ENCODE measurements at places on chromosomes 1 and 21.

DNA sequence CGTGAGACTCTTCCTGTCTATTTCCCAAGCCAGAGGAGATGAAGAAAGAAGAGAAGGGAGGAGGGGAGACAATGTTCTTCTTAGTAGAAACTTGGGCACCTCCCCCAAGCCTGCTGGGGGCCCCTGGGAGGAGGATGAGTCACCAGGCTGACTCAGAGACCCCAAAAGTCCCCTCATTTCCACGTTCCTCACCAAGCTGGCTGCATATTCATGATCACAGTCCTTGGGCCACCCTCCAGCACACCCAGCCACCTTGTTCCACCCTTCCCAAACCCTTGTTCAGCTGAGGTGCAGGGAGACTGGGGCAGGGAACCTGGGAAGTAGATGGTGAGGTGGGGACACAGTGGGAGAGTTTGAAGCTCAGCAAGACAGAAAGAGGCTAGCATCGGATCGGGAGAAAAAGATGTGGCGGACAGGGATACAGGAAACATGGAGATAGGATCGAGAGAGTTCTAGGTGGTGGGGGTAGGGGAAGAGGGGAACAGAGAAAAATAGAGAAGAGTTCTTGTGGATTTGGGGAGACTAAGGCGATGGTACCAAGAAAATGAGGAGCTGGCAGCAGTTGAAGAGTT lies 712 bp downstream of the RAB13 start:
- DNase-seq: no peak

- no peak for DNase-seq
These were observed 109.8 kb downstream of the TYW3 start for GRCh38 chr1:74842726-74843125.

DNA sequence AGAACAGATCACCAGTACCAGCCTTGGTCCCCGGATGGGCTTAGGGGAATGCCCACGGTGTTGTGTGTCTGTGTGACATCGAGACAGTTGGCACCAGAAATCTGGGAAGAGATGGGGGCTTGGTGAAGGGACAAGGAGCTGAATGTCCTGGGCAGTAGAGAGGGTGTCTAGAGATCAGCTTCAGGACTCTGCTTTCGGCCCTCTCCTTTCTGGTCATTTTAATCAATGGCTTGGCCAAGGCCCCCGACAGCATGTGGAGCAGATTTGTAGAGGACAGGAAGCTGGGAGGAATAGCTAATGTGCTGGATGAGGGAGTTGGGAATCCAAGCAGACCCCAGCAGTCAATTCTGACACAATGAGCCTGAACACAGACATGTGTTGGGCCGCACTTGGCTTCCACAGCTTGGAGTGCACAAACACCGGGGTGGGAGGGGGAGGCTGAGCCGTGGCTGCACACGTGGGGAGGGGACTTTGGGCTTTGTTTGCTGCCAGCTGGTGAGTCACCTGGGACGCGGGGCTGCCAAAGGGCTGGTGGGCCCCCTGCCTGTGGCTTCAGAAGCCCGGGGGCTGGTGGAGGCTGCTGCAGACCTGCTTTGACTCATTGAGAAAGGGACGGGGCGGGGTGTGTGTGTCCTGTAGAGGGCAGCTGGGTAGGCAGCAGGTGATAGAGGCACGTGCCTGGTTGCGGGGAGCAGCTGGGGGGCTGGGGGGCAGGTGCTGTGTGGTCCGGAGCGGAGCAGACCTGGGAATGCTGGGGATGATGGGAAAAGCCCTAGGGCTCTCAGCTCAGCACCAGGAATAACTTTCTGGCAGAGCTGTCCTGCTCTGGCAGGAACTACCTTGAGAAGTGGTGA lies 20.9 kb downstream of the SLC1A7 start:
- DNase-seq: no peak

DNA sequence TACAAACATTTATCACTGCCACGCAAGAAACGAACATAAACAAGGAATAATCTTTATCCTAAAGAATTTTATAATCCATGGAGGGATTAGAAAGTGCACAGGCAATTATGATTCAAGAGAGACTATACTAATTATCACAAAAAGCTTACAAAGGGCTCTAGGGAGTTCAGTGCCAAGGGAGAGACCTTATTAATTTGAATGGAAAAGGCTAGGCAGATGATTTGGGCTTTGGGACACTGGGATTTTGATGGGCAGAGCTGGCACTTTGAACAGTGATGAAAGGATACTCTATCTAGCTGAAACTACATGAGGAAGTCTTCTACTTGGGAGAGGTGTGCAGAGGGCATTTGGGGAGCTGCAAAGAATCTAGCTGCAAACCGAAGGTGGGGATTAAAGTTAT lies 48.9 kb upstream of the IVNS1ABP start:
- no peak for DNase-seq

- DNase-seq: no peak
These were observed 4.7 kb upstream of the ETV3 start for GRCh38 chr1:157142765-157143423.

DNA sequence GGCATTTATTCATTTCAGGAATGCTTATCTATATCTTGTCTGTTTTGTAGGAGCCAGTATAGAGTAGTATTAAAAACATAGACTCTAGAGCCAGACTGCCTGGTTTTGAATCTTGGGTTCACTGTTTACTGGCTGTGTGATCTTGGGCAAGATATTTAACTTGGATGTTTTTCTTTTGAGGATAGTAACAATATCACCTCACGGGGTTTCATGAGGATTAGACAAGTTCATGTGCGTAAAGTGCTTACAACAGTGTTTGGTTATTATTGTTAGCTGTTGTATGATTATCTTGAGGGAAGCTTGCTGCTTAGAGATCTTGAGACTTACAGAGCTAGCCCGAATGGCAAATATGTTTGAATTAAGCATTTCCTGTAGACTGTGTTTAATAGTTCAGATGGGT lies 40.2 kb downstream of the WNT4 start:
- DNase-seq: no peak

- DNase-seq: no peak
These were observed 801 bp downstream of the MX1 start for GRCh38 chr21:41426676-41427404.

- DNase-seq: peak; percentile 50
These were observed 27.3 kb upstream of the BCAR3 start for GRCh38 chr1:93708734-93709481.
